RWPE1 (cell line): ENCODE measurements at places on chromosomes 7 and 10.

DNA sequence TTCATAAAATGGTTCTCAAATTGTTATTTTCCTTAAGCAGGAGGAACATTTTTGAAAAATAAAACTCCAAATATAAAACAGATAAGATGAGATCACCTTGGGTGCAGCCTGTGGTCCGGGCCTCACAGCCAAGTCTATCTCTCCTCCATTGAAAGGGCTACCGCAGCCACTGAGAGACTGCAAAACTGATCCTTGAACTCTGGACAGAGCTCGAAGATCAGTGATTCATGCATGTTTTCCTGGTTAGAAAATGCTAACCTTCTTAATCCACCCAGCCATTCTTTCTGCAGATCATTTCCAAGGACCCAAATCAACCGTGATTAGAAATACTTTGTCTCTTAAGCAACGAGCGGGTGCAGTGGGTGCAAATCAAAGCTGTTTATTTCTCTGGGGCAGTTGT is 378.8 kb downstream of the PLXDC2 start:
- no peak for DNase-seq

DNA sequence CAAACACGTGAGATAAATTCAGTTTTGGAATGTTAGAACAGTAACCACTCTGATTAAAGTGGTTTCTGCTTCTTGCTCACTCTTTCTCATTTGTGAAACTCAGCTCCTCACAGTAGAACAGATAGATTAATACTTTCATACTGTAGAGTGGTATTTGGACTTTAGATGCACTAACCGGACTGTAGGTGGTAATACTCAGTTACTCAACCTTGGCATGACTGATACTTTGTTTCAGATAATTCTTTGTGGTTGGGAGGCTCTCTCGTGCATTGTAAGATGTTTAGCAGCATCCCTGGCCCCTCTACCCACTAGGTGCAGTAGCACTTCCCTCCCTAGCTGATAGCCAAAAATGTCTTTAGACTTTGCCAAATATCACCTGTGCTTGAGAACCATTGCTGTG is 37.6 kb downstream of the MCU start:
- no peak for DNase-seq

DNA sequence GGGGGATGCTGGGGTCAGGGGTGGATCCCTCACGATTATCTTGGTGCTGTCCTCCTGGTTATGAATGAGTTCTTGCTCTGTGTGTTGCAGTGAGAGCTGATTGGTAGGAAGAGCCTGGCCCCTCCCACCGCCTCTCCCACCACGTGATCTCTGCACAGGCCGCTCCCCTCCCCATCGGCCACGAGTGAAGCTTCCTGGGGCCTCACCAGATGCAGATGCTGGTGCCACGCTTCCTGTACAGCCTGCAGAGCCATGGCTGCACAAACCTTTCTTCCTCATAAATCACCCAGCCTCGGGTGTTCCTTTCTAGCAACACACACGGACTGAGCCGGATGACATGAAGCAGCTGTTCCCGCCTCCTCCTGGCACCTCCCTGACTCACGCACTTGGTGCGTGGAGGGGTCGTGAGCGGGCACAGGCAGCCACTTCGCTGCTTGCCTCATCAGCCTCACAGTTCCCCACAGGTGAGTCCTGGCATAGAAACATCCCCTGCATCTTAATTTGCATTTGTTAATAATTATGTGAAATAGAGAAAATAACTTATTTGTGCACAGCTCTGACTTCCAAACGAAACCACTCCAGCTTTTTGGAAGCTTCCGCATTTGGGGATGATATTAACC is 210.8 kb downstream of the ADARB2 start:
- DNase-seq = no peak

GRCh38 chr10:86264481-86265231 is 101.9 kb downstream of the GRID1 start:
- DNase-seq = no peak

GRCh38 chr7:134121632-134122139 is 5.5 kb upstream of the LRGUK start:
- DNase-seq = no peak

- no peak for DNase-seq
Measured at GRCh38 chr7:93159490-93159889, 11.3 kb upstream of the SAMD9L start.

- no peak for DNase-seq
Measured at GRCh38 chr7:92244808-92245486, 767 bp downstream of the KRIT1 start.

DNA sequence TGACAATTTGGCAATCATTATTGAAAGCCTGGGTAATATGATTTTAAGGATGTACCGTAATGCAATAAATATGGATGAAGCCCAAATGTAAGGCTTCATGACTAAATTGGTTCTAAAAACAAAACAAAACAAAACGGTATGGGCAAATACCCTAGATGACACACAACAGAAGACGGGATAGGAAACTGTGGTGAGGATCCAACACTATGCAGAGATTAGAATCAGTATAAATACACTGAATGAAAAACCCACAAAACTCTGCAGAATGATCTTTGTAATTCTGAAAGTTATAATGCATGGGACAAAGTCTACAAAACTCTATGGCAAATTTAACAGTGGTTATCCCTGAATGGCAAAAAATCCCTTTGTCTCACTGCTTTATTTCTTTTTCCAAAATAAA is 57.6 kb downstream of the MALSU1 start:
- no peak for DNase-seq

- DNase-seq = no peak
Measured at GRCh38 chr10:26799342-26799741, 61.4 kb downstream of the ABI1 start.

- no peak for DNase-seq
Measured at GRCh38 chr7:122402235-122402634, 97.7 kb upstream of the FEZF1 start.

DNA sequence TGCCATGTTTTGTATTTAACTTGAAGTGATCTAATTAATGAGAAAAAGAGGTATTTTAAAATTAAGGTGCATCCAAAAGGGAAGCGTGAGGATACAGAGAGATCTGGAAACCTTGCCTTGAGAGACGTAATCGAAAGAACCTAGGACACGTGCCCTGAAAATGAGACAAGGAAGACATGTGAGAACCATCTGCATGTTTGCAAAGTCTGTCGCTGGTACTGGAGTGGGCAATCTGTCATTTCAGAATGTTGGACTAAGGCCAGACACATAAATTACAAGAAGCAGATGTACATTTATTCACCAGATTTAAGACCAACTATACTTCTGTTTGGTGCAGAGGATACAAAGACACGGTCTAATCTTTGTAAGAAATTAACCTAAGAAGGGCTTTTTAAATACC is 9.2 kb downstream of the AGR2 start:
- DNase-seq = no peak
